ENCODE measurements at places on chromosomes 4 and X.
A peak's percentile ranks its signal among the peaks of the same experiment; 100 is the strongest.

DNA sequence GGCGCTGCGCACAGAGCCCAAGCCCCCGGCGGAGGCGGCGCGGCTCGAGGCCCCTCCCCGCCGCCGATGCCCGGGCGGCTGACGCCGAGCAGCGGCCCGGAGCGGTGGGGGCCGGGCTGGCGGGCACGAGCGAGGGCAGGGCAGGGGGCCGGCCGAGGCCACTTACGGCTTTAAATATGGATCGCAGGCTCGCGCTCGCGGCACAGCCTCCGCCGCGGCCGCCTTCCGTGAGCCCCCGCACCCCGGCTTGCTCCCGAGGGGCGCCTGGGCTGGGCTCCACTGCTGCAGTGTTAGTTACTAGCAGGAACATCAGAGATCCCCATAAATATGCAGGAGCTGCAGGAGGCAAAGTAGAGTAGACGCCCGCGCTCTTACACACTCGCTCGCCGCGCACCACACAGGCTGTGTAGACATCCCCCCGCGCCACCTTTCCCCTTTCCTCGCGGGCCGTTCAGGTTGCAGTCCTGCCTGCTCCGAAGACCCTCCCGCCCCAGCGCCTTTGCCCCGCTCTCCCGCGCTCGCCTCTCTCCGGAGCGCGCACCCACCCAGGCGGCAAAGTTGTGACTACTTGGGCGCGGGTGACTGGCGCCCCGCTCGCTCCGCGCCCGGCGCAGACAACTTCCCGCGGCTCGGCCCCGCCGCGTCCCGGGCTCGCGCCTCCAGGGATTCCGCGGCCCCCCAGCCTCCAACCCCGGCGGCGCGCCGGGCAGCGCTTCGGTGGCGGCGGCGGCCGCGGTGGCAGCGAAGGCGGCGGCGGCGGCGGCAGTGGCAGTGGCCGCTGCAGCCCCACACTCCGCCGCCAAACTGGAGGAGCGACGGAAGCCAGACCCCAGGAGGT is 152.0 kb upstream of the SLC4A4 start:
- DNase-seq = peak; percentile 38

GRCh38 chr4:122533841-122534240 is 77.3 kb upstream of the IL2 start:
- no peak for DNase-seq

GRCh38 chr4:8356856-8357255 is 83.7 kb downstream of the ACOX3 start:
- DNase-seq = no peak

- no peak for DNase-seq
Observed at GRCh38 chrX:54048412-54048811, 4.1 kb upstream of the PHF8 start.

- no peak for DNase-seq
Observed at GRCh38 chr4:120731561-120731960, 191.0 kb downstream of the PRDM5 start.

GRCh38 chr4:24003496-24003895 is 113.6 kb upstream of the PPARGC1A start:
- DNase-seq = no peak

DNA sequence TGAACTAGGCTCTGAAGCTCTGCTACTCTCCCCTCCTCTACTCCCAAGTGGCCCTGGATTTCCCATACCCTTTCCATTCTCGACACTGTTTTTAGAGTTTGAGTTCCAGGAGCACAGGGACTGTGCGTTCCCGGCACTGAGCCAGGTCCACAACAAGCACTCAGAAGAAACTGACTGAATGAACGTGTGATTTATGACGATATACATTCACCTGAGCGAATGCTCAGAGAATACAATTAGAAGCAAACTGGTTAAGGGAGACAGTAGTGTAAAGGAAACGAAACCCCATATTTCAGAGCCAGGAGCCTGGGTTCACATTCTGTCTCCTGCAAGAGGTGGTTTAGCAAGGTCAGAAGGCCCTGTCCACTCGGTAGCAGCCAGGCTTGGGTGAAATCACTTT is 1.4 kb upstream of the KIAA0232 start:
- no peak for DNase-seq

DNA sequence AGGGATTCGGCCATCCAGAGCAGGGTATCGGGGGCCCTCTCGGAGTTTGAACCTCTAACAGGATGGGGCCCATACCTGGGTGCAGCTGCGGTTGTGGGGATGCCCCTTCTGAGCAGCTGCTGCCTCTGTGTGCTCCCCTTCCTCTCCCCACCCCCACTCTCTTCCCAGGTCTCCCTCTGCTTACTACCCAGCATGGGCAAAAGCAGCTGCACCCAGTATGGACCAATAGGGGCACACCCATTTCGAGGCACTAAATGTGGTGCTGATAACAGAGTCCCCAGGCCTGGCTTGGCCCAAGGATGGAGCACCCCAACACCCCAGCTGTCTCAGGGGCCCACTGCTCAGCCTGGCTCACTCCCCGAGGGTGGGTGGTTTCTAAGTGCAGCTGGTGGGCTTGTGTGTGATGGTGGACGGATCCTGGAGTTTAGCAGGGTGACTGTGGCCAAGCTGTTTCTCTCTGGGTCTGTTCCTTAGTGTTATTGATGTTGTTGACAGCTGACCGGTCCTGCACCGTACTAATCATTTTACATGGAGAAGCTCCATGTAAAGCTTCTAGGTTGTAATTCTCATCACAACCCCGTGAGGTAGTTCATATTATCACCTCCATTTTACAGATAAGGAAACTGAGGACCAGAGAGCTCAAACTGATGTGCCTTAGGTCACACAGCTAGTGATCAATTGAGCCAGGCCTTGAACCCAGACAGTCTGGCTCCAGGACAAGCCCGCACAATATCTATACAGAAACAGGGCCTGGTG is 13.1 kb upstream of the KIAA0232 start:
- DNase-seq = no peak

- DNase-seq = peak; percentile 66
Observed at GRCh38 chrX:54808109-54808604, 612 bp downstream of the MAGED2 start.

- DNase-seq = no peak
Observed at GRCh38 chr4:128528793-128529553, 241.4 kb upstream of the PGRMC2 start.

DNA sequence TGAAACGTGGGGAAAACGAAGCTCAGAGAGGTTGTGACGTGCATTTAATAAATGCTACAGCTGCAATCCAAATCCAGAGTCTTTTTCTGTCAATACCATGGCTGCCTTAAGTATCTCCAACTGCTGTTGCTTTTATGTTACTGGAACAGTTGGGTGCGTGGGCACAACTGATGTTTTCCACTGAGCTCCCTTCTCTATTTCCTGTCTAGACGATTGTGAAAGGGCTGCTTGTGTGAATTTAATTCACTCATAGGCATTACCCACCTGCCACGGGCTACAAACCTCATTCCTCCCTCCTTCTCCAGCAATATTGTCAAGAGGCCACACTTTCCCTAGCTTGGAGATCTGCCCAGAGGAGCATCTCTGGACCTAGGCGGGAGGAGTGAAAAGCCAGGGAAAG is 526.0 kb downstream of the MID1IP1 start:
- no peak for DNase-seq

DNA sequence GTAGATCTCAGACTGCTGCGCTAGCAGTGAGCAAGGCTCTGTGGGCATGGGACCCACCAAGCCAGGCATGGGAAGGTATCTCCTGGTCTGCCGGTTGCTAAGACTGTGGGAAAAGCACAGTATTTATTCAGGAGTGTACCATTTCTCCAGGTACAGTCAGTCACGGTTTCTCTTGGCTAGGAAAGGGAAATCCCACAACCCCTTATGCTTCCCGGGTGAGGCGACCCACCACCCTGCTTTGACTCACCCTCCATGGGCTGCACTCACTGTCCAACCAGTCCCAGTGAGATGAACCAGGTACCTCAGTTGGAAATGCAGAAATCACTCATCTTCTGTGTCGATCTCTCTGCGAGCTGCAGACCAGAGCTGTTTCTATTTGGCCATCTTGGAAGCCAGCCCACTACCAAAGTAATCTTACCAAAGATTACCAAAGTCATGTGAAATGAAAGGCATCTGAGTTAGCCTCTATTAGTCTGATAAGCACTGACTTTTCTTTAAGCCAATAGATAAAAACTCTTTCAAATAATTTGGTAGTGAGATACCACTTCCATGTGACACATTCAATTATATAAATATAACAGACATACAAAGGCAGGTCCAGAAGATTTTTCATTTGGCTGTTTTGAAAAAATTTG is 8.5 kb upstream of the HTN1 start:
- no peak for DNase-seq

GRCh38 chrX:1763294-1763693 is 148.4 kb downstream of the ASMT start:
- no peak for DNase-seq

- no peak for DNase-seq
Observed at GRCh38 chrX:153735274-153735673, 10.6 kb downstream of the ABCD1 start.

- no peak for DNase-seq
Observed at GRCh38 chr4:7244331-7244665, 52.0 kb downstream of the SORCS2 start.

DNA sequence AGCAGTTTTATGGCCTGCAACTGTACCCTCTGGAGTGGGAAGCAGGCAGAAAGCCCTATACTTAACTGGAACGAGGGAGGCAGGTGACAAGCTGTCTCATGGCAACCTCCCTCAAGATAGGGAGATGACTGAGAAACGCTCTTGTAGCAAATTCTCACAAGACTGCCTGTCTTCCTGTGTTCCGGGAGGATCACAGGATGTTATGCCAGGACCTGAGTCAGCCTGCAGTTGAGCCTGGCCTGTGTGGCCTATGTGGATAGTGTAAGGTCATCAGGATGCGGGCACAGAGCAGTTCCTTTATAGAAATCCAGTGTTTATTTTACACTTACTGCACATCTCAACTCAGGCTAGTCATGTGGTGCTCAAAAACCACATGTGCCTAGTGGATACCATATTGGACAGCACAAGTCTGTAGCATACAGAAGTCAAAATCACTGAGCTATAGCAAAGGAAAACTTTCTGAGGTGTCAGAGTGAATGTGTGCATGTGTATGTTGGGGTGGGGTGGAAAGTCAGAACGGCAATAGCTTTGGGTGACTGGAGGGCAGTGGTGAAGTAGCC is 25.2 kb downstream of the TAF7L start:
- no peak for DNase-seq

DNA sequence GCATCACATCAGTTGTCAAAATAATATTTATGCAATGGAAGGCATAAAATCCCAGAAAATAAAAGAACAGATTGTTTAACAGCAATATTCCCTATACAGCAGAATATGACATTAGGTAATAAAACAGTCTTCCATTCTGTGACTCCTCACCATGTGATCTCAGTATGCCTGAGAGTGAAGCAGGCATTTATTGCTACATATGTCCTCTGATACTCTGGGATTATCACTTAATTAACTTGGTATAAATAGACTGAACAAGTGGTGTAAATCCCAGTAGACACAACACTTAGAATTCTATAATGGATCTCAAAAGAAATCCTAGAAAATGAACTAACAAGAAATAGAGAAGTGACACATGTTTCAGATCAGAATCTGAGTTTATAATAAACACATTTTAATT is 841.3 kb downstream of the PDHA2 start:
- DNase-seq = no peak

- no peak for DNase-seq
Observed at GRCh38 chr4:26482508-26483462, 7.5 kb downstream of the CCKAR start.

DNA sequence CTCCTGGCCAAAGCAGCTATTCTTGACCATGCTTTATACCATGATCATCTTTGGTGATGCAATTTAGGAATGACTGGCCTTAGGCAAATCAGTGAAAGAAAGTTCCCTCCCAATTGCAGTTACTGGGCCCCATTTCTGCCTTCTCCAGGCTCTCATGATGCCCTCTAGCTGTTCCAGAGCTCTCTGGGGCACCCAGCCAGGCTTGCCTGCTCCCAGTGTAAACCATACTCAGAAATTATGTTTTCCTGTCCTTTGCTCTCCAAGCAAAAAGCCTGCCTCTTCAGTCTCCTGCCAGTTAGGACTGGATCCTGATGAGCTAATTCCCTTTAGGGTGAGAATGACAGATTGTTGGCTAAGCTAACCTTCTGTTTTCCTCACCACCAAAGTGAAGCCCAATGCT is 85.3 kb upstream of the RBPJ start:
- DNase-seq = no peak

DNA sequence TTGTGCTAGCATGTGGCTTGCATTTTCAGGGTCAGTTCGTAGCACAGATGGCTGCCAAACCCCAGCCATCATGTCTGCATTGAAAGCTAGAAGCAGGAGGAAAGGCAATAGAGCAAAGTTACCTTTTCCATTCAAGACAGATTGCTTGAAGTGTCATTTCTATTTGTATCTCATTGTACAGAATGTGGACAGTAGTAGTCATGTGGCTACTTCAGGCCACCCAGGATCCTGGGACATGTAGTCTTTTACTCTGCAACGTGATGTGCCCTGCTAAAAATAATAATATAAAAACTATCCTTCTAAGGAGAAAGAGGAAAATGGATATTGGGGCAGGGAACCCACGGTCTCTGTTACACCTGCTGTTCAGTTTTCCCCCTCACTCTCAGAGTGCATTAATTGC is 118.4 kb downstream of the RAPGEF2 start:
- DNase-seq = no peak

DNA sequence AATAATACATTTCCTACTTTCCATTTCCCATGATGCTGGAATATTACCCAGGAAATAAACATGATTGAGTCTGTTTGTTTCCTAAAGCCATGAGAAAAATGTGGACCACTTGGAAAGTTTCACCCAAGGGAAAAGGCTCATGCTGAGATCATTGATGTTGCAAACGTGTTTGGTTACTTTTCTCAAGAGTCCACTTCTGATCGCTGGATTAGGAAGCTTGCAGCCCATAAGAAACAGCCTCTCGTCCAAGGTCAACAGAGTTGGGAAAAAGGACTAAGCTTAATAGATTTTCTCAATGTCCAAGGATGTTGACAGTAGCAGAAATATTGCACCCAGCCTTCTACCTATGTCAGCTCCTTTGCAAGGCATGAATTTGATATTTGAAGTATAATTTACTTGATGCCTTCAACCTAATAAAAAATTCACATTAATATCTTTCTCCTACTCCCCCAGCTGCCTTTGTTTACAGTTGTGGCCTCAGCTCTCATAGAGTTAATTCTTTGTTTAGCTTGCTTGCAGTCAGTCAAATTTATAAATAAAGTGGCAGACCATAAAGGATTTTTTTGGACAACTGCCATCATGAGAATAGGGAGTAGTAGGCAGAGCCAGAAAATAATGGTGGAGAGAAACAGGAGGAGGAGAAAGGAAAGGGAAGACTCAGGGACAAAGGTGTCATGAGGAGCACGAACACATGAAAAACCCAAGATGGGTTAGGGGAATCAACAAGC is 65.6 kb upstream of the BLTP1 start:
- no peak for DNase-seq

DNA sequence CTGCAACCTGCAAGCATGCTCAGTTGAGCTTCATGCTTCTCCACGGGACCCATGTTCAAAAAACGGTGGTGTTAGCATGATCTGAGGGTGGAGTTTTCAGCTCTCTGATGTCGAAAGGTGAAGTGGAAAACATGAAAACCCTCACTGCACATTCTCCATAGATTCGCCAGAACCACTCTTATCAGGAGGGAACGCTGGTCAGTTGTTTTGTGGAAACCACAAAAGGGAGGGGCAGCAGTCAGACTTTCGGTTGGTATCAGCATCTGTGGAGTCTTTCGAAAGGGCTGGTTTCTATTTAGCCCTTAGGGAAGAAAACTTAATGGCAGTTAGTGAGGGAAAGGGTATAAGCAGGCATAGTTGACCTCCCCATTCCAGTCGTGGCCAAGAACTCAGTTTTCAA is 12.6 kb downstream of the PPA2 start:
- no peak for DNase-seq

- DNase-seq = no peak
Observed at GRCh38 chr4:128177498-128177897, 110.1 kb downstream of the PGRMC2 start.

- no peak for DNase-seq
Observed at GRCh38 chrX:14963447-14964236, 90.4 kb downstream of the MOSPD2 start.

GRCh38 chr4:124484940-124485339 is 227.6 kb downstream of the ANKRD50 start:
- no peak for DNase-seq

Data from liver (tissue), 10 donors.